ENCODE measurements at places on chromosomes 4 and X. TPM values are rescaled to one million over a fixed set of nuclear protein-coding genes. Genes with fewer than 3 reads are reported as not detected.

Gene ITIH6
- not detected for total RNA-seq

Gene F11
- total RNA-seq = not detected

Gene CHRDL1
- 0.36 TPM for total RNA-seq

Gene TEC
- total RNA-seq = 1.1 TPM

Gene SLC4A4
- total RNA-seq = 16.8 TPM

Gene GIMD1
- not detected for total RNA-seq

Gene APELA
- not detected for total RNA-seq

Gene BCORL1
- total RNA-seq = 0.28 TPM

Gene PPEF1
- not detected for total RNA-seq

Gene COX7B2
- not detected for total RNA-seq

Gene APEX2
- total RNA-seq = 3.4 TPM

Gene MAGEC3
- not detected for total RNA-seq

Gene ALAS2
- total RNA-seq = not detected

Gene BEX3
- 114 TPM for total RNA-seq

Gene STPG2
- not detected for total RNA-seq

Gene MAGEC1
- not detected for total RNA-seq

Gene INPP4B
- 14.0 TPM for total RNA-seq

Gene SMPX
- total RNA-seq = not detected

Gene PGAM4
- not detected for total RNA-seq

Gene ERVMER34-1
- total RNA-seq = not detected

Gene DGKQ
- total RNA-seq = 4.4 TPM

Gene CT83
- not detected for total RNA-seq

Gene ARR3
- total RNA-seq = not detected

Gene DGKK
- total RNA-seq = not detected

Gene CXorf65
- not detected for total RNA-seq

Gene PABPC4L
- total RNA-seq = 0.72 TPM

Gene TRIM60
- total RNA-seq = not detected

Gene ETDA
- not detected for total RNA-seq
